ENCODE measurements at places on chromosomes 2 and 18.

- DNase-seq = no peak
These were observed 526.3 kb upstream of the LRRTM1 start for GRCh38 chr2:80830891-80831290.

DNA sequence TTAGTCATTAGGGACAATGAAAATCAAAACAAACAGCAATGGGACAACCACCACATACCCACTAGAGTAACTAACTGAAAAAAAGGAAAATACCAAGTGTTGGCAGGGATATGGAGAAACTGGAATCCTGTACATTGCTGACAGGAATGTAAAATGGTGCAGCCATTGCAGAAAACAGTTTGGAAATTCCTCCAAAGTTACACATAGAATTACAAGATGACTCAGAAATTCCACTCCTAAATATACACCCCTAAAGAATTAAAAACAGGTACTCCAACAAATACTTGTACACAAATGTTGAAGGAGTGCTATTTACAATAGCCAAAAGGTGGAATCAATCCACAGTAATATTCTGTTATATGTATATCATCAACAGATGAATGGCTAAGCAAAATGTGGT, 110.9 kb downstream of the ROCK1 start:
- no peak for DNase-seq

DNA sequence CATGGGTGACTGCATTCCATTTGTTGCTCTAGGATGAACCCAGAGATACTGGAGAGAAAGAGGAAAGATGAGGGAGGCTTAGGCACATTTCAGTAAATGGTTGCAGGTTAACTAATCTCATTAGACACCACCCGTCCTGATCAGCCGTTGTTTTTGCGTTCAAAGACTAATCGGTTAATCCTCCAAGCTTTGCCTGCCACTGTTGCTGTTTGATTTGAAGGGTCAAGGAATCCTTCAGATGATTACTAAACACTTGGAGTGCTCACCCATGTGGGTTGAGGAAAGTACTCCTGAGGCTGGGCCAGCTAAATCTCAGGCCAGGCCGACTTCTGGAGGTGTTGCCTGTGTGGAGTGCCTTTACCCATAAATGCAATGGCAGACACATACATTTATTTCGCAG, 8.6 kb downstream of the SH3RF3 start:
- no peak for DNase-seq

- peak; percentile 53 for DNase-seq
These were observed 16.4 kb upstream of the FBLN7 start for GRCh38 chr2:112121682-112122254.

GRCh38 chr2:169303579-169304305, 58.6 kb downstream of the LRP2 start:
- no peak for DNase-seq

DNA sequence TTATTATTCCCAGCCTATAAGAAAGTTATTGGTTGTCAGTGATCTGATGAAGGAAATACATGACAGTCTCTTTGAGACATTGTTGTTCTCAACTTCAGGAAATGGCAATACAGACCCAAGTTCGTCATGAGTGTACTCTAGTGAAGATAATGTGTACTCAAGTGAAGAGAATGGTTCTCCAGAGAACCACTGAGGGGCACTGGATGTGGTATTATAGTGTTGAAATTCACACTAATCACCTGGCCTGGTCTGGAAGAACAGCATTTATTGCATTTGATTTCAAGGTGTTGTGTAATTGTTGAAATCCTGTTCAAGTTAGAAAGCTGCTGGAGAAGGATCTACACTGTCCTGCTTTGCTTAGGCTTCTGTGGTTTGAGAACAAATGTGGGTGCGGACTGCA, 23.4 kb upstream of the OTX1 start:
- DNase-seq = no peak

DNA sequence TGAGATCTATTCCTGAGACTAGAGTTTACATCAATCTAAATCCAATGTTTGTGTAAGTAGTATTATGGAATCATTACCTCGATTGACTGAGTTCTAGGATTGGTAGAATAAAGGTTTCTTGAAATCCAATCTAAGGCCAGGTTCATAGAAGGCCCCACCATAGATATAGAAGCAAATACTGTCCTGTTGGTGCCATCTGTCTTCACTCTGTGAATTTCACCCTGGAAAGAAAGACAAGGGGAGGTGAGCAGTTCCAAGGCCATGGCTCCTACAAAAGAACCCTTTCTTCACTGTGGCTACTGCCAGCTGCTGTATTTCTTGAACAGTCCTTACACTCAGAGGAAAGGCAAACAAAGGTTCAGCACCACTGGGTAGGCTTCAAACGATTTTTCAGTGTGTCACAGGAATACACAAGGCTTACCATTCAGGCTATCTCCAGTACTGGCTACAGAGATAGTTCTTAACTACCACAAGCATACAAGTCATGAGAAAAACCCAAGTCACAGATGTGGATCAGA, 137.0 kb downstream of the LRP2 start:
- no peak for DNase-seq

- no peak for DNase-seq
These were observed 26.8 kb downstream of the ADRA2B start for GRCh38 chr2:96089356-96090195.

GRCh38 chr2:101909760-101910159, 82.0 kb upstream of the IL1R2 start:
- no peak for DNase-seq

- no peak for DNase-seq
These were observed 139.5 kb upstream of the NDUFV2 start for GRCh38 chr18:8962855-8963635.

GRCh38 chr2:11182951-11183350, 27.7 kb downstream of the SLC66A3 start:
- no peak for DNase-seq

DNA sequence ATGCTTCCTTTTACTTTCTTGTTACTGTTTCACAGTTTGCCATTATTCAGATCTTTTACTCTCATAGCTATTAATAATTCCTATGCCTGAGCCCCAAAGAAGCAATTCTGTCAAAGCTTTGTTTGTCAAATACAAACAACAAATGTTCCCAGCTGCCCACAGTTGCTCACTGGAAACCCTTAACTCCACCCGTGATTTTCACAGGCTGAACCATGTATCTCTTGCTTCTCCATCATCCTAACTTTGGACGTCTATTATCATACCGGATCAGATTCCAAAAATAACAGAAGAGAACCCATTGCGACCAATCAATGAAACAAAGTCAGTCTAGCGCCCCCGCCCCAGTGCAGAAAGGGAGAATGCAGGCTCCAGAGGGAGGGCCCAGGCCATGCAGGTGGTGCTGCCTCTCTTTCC, 24.2 kb downstream of the COLEC12 start:
- DNase-seq = peak; percentile 17

DNA sequence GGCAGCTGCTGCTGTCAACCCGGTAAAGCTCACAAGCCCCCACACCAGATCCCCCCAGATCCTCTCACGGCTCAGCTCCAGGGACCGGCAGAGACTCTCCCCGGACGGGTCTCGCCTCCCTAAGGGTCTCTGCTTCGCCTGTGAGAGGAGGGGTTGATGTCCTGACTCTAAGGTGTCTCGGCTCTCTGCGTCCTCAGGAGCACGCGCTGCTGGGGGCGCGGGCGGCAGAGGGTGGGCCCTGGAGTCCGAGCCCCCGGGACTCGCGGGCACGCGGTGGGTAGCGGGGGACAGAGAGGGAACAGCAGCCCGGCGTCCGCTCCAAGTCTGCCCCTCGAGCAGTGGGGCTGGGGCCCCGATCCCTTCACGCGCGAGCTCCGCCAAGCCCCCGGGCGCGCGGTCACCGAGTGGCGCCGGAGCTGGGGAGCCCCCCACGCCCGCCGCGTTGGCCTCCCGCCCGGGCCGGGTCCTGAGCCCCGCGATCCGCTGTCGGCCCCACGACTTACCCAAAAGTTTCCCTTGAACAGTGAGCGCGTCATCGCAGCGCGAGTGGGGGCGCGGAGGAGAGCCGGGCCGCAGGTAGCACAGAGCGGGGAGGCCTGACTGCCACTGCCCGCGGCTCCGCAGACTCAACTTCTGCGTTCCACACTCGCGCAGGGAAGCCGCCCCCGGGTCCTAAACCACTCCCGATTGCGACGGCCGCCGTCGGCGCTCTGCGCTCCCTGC, at the start of gene PSTPIP2:
PSTPIP2 (minus strand) TSS at position 608 of the 723 bp plus-strand sequence; CDS start at position 536, 72 bp downstream.
- no peak for DNase-seq

GRCh38 chr18:57441071-57441794, 6.1 kb downstream of the ONECUT2 start:
- DNase-seq = no peak

DNA sequence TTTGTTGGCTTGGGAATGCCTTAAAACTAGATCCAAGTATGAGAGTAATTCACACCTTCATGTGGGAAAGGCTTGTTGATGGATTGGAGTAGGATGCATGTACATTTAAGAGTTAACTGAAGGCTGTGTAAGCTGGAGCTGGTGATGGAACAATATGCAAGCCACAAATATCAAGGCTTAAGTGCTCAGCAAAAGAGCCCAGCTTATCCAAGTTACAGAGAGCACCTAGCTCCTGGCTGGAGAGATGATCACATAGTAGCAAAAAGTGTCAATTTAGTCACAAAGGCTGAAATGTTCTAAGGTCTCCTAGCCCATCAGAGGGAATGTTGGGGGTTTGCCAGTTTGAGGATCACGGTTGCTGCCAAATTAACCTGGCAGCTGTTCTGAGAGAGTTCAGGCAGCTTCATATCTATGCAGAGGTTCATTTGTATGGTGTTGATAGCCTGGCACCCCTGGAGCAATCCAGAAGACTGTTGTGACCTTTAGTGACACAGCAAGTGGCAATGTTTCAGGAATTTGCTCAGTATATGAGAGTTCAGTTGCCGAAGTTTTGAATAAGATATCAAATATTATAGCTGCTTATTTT, 228.2 kb downstream of the DOK6 start:
- no peak for DNase-seq

DNA sequence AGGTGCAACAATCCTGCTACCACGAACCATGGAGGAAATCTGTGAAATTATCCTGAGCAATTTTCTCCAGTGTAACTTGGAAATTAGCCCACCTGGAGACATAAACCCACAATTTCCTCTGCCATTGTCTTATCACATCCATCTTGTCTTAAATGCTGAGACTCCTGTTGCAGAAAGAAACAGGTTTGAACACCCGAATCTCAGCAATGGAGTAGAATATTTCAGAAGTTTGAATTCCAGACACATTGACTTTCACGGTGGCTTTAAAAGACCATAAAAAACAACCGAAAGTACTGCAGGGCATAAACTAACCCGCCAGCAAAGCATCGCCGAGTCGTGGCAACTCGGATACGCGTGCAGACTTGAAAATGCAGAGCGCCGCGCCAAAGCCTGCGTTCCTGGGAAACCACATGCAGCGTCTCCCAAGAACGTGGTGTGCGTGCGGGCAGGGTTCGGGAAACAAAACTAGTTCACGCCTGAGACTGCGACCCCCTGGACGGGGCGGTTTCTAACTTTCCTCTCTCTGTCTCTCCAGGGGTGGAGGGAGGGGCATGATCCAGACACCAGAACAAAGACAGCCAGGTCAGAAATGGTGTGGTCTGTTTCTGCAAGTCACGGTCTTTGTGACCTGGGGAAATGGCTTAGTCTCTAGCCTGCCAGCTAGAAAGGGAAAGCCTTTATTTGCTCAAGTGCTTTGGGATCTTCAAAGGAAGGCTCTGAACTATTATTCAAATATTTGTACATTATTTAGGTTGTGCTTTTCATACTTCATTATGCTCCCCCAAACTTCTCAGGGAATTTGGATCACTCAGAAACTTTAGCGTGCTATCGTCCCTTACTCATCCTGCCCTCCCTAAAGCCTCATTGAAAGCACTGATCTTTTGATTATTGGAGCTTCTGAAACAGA, 26.9 kb upstream of the KCTD1 start:
- no peak for DNase-seq

DNA sequence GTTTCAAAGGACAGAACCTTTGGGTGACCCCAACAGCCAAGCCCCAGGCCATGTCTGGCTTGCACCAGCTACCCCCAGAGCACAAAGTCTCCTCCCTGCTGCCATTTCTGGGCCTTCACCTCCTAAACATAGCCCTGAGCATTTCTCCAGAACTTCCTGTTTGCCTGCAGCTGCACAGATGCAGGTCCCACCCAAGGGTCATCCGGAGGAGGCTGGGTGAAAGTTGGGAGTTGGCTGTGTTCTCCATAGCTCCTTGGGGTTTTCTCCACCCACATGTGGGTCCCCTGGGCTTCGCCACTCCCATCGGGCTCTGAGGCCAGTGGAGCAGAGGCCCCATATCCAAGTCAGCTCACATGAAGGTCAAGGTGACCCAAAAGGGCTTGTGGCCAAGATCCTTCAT, 4.3 kb downstream of the TNP1 start:
- DNase-seq = no peak

- DNase-seq = no peak
These were observed 13.4 kb upstream of the BOK start for GRCh38 chr2:241545106-241545505.
